ENCODE measurements at places on chromosomes 5 and 9.

- DNase-seq, result peak; percentile 67
Observed at GRCh38 chr5:169701910-169702451, 64.9 kb downstream of the DOCK2 start.

GRCh38 chr9:135252980-135253304 is 165.5 kb downstream of the OLFM1 start:
- DNase-seq, result no peak

DNA sequence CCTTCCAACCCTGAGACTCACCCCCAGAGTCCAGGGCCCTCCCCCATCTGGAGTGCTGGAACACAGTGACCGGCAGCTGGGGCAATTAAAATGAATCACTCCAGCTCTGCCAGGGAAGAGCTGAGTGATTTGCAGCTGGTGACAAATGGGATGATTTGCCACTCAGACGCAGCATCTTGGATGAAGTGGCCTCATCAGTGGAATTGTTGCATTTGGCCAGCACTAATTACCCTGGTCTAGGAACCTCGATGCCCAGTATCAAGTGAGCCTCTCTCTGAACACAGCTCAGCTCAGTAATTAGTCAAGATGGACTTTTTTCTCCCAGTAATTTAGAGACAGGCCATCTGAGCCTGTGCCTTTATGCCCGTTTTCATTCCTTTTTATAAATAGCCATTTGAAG is 259.5 kb downstream of the GRIA1 start:
- peak; percentile 46 for DNase-seq

DNA sequence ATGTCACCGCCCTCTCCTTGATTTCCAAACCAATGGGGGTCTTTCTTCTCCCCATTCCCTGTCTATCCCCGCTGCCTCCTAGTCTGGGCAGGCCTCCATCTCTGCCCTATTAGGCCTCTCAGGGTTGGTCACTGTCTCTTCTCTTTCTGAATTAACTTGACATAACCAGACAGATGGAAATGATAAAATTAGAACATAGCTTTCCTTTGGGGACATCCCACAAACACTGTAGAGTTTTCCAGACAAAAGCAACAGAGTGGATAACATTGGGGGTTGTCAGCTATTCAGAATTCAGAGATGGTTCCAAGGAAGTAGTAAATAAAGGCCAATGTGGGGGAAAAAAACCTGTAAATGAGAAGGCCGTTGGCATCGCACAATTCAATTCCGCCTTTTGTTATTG is 24.7 kb downstream of the LHX6 start:
- DNase-seq, result no peak

DNA sequence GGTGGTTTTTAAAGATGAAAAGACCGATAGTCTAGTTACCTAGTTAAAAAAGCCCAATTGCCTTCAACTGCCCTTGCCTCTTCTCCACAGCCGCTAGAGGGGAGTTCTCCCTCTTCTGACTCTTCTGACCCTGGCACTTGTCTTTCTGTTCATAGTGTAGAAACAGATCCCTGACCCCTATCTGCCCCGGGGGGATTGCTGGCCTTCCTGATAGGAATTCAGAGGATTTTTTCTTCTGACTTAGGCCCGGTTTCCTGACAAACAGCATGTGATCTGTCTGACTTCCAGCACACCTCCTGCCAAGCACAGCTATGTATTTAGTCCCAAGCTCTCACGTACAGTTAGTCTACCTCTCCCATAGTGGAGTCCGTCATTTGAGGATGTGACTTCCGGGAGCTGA is 5.0 kb upstream of the TMEM268 start:
- no peak for DNase-seq

DNA sequence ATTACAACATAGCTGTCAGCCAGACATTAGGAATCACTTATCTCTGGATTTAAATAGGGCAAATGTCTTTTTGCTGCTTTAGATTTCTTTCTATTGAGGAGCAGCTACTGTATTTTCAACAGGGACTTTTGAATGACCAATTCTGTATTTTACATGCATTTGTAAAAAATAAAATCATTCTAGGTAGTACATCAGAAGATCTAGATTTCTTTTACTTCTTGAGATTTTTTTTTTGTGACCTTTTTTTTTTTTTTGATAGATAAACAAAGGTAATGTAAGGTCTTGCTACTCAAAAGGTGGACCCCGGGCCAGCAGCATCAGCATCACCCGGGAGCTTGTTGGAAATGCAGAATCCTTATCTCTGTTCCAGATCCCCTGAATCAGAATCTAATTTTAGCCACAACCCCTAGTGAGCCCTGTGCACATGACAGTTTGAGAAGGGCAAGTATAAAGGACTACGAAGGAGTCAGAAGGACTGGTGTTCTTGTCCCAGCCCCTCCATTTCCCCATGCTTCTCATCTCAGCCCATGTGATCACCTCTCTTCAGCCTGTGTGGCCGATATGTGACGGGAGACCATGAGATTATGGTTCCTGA is 37.7 kb upstream of the CKMT2 start:
- DNase-seq, result peak; percentile 20

DNA sequence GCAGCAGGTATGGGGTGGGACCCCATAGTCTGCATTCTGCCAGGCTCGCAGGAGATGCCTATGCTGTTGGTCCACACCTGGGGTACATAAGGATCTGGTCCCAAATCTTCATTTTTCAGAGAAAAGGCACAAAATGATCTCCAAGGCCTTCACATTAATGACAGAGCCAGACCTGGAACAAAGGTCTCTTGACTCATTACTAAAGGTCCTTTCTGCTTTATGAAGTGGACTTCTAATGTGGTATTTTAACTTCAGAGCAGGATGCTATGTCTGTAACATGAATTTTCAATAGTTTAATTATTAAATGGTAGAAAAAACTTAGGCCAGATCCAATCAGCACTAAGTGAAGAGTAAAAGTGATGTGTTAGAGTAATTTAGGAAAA is 38.0 kb downstream of the DMGDH start:
- no peak for DNase-seq

- no peak for DNase-seq
Observed at GRCh38 chr5:23825196-23825595, 317.8 kb downstream of the PRDM9 start.

DNA sequence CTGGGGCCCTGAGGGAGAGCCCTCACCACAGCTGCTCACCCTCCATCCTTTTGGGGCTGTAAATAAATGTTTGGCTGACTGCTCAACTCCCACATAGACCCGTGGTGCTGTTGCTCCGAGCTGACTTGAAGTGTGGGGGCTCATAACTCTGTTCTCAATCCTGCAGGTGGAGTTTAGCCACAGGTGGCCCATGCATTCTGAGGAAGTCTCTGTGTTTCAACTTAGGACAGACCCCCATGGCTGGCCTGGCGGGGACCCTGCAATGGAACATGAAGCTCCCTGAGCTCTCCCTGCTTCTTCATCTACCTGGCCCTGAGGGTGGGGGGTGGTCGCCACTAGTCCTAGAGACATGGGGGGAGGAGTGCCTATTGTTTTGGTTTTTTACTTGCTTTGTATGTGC is 19.7 kb downstream of the NDUFS6 start:
- no peak for DNase-seq
